KG1 (cell line): ENCODE measurements at places on chromosomes 2 and 18.

GRCh38 chr2:225002656-225003045 is 39.6 kb downstream of the DOCK10 start:
- DNase-seq: no peak

- no peak for DNase-seq
These were observed 835.9 kb downstream of the GALR1 start for GRCh38 chr18:78085241-78086185.

- no peak for DNase-seq
These were observed 118.7 kb downstream of the SPTBN1 start for GRCh38 chr2:54574860-54575247.

GRCh38 chr18:44781886-44782285 is 101.2 kb downstream of the SETBP1 start:
- no peak for DNase-seq

GRCh38 chr2:6755456-6755855 is 110.3 kb downstream of the CMPK2 start:
- no peak for DNase-seq

- no peak for DNase-seq
These were observed 117.5 kb downstream of the ACVR1 start for GRCh38 chr2:157758586-157758985.

DNA sequence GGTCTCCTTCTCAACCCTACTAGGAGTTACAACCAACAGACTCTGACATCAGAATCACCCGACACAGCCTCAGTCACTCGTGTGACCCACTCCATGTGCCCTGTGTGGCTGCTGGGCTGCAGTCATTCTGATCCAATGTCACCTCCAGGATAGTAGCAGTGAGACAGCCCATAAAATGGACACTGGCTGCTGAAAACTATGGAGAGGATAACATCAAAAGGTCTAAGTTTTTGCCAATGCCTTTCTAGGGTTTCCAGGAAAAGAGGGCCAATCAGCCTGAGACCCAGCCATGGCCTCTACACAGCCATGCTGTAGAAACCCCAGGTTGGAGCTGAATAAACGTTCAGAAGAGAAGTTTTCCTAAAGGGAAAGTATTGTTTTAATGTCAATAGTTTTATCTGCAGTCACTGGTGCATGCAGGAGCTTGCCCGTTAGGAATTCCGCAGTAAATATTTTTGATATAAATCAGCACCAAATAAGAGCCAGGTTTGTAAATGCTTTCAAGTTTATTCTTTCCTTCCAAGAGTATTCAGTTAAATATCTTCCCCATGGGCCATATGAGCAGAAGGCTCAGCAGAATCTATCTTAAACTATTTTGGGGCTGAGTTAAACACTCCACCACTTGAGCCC is 92.2 kb upstream of the PID1 start:
- DNase-seq: no peak

DNA sequence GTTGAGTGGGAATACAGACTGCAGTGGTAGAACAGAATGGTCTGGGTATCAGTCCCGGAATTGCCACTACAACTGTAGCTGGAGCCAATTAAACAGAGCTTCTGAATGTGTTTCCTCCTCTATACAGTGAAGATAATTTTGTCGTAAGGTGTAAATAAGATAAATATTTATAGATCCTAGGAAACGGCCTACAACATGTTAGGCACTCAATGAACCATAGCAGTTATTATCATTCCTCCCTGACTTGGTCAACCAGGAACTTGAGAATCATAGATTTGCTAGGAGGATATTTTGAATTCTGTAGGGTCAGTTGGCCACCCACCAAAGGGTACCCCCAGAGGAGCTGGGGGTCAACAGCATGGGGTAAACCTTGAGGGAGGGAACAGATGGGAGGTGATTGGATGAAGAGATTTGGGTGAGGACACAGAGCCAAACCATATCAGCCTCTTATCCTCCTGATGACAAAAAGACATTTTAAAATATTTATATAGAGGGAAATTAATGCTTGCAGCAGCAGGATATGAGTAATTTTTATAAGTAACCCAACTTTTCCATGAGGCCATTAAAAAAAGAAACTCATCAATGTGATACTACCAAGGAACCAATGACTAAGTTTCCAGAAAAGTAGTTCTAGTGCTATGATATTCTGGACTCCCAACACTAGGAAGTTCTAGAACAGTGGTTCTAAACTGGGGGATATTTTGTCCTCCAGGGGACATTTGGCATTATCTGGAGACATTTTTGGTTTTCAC is 4.0 kb downstream of the DHRS9 start:
- DNase-seq: no peak

DNA sequence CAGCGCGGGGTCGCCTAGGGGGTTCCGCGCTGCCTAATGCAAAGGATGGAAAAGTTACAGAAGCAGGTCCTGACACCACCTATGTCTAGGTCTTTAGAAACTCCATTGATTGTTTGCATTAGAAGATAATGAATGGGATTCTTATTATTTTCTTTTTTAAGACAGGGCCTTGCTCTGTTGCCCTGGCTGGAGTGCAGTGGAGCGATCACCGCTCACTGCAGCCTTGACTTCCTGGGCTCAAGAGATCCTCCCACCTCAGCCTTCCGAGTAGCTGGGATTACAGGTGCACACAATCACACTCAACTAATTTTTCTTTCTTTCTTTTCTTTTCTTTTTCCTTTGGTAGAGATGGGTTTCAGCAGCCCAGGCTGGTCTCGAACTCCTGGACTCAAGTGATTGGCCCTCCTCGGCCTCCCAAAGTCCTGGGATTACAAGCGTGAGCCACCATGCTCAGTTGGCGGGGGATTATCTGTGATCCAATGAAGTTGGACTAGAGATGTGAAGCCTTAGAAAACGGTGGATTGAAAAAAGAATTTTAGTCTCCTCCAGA is 761 bp upstream of the IDH1 start:
- no peak for DNase-seq

DNA sequence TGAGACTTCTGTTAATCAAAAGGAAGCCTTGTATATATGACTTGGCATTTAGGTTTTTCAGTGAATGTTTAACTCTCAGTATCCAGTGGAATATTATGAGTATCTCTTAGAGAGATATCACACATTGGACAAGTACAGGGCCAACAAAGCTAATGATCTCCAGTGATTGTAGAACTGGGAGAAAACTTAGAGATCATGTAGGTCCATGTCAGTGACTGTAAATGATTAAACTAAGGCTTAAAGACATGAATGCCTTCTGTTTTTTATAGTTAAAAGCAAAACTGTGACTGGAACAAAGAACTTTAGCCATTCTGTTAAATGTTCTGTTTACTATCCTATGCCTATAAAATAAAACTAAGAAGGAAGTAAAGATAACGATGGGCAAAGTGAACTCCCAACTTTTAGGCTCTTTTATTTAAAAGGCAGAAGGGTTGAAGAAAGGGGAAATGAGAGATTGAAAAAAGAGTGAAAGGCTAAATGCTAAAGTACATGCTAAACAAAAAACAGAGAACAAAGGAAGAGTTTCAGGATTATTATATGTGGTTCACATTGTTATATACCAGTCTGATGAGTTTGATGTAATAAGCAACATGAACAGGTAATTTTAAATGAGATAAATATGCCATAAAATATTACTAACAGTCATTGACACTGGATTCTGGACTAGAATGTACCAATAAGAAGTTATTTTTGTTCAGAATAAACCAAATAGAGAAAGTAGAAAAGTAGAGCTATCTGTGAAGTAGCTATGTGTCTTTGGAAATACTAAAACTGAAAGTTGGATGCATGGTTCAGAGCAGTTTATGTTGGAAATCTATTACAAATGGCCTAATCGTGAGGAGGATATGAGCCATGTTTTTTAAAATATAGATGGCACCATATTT is 37.1 kb upstream of the TNFRSF11A start:
- no peak for DNase-seq

- DNase-seq: no peak
These were observed 140.4 kb downstream of the RBMS1 start for GRCh38 chr2:160353166-160353565.

- no peak for DNase-seq
These were observed 190.5 kb upstream of the SESTD1 start for GRCh38 chr2:179455172-179455524.

- DNase-seq: no peak
These were observed 11.2 kb downstream of the SLC66A2 start for GRCh38 chr18:79940126-79940813.

- peak; percentile 35 for DNase-seq
These were observed at the start of gene ITM2C for GRCh38 chr2:230864605-230865306. Gene ITM2C, plus strand, starts transcription at chr2:230864942. Its CDS starts 84 bp downstream, at chr2:230865026.

- peak; percentile 64 for DNase-seq
These were observed 1.4 kb upstream of the ZNF804A start for GRCh38 chr2:184596819-184597411.

DNA sequence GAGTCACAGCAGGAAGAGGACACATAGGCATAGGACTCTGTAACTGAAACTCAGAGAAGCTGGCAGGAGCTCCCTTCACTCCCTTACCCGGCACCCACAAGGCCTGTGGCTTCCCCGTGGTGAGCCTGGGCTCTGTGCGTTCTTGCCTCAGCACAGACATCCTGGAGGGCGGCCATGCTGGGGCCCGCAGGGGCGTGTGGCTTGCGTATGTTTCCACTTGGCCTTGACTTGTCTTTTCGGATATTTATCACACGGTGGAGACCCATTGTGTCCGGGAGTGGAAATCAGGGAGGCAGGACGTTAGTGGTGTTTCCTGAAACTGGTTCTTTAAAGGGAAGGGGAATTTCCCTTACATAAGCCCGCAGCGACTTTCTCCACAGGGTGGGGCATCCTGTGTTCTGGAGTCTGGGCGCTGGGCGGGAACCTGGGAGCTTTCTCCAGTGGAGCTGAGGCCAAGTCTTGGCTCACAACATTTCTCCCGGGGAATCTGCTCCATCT is 49.9 kb upstream of the EML6 start:
- DNase-seq: no peak

GRCh38 chr2:70553334-70553583 is 367 bp downstream of the TGFA start:
- DNase-seq: no peak

DNA sequence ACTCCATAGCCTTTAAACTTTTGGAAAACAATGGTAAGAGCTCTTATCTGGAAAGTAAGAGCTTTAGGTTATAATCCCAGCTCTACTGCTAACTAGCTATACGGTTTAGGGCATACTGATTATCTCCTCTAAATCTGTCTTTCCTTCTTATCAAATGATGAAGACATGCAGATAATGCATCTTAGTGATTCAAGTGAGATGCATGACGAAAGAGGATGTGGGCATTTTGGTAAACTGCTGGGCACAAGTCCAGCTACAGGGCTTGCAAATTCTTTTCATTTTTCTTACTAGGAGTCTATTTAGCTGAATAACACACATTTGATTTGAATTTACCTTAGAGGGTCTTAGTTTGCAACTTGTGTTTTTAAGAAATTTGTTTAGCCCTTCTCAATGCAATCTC is 1604.8 kb upstream of the ZEB2 start:
- DNase-seq: no peak

DNA sequence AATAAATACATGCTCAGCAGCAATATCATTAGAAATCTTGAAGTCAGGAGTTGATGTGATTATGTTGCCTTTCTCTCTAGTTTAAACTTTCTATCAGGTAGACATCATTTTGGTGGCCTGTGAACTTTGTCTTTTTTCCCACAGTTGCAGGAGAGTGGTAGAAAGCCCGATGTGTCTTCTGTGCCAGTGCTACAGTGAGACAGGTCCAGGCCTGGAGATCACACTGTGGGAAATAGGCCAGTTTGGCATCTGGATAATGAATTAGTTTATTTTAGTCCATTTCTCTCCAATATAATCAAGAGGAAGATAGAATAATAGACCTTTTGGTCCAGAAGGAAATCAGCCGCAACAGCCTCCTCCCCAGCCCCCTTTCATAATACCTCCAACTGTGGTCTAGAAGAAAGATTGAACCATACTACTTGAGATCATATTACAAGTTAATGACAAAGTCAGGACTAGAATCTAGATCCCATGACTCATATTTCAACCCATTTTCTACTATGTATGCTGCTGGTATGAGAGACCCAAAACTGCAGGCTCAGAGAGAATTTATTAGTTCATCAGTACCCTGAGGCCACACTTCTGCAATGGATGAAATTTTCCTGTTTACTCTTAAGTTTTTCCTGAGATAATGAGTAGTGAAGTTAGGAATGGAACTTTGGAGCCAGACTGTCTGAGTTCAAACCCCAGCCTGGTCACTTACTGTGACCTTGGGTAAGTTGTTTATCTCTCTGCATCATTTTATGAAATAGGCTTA is 20.6 kb downstream of the KCMF1 start:
- DNase-seq: no peak

DNA sequence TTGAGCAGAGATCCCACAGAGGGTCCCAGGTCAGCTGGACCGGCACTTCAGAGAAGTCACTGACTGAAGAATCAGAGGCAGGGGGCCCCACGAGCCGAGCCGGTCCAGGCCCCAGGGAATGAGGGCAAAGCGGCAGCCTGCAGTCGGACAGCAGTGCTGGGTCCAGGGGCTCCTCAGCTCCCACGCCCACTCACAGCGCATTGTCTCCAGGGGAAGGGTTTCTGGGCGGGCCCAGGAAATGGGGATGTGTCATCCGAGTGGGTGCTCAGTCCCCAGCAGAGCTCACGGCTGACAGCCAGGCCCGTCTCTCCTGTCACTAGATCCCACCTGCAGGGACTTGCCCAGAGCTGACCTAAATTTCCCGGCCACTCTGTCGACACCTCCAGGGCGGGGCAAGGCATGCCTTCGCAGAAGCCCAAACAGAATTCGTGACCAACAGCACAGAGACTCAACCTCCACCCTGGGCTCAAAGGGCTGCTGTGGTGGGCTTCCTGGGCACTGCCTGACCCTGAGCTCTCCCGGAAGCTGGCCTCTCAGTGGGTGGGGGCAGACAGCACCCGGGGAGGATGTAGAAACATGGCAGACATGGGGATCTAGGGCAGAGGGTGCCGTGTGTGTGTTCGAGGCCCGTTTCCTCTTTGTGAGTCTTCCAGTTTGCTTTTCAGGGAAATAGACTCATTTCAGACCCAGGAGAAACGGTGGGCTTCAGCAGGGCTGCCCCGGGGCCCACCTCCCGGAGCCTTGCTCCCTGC is 42.1 kb upstream of the TAF1B start:
- no peak for DNase-seq

- DNase-seq: no peak
These were observed 64.9 kb downstream of the KLHL29 start for GRCh38 chr2:23449831-23450331.

DNA sequence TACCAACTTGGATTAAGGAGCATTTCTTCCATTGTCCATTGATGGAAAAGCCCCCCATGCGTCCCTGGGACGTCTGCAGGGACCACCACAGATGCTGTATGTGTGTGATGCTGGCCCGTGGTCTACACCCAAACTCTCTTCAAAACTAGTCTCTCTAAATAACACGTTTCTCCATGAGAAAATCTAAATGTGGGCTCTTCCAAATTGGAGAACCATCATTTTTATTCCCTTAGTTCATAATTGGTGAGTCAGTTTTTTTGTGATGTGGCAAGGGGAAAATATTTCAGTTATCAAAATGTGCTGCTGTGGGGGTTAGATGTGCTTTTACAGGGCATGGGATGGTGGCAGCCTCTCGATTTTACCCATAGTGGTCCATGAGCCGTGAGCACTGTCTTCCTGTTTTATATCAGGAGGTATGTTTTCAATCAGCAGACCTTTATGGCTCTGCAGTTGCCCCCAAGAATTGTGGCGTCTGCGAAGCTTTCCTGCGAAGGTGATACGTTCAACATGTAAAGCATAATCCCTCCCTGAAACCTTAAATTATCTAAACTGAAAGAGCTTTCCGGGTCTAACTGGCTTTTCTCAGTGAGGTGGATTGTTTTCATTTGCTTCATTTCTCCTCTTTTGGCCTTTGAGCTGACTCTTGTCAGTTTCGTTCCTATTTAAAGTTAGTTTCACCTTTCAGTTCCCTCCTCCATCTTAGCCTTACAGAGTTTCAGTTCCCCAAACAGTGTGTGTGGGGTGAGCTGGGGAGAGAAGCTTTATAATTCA is 78.4 kb downstream of the SETBP1 start:
- no peak for DNase-seq
